ENCODE measurements at places on chromosomes 13 and 19.

GRCh38 chr13:38346764-38347163 lies 2.9 kb upstream of the UFM1 start:
- DNase-seq, result no peak

DNA sequence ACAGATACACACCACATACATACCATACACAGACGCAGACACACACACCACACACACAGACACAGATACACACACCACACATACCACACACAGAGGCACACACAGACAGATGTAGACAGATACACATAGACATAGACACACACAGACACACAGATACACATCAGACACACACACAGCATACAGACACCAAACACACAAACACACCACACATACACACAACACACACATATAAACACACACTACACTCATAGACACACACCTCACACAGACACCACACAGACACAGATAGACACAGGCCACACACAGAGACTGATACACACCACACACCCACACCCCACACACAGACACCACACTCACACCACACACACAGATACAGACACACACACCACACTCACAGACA lies 24.9 kb upstream of the SLC7A10 start:
- no peak for DNase-seq

DNA sequence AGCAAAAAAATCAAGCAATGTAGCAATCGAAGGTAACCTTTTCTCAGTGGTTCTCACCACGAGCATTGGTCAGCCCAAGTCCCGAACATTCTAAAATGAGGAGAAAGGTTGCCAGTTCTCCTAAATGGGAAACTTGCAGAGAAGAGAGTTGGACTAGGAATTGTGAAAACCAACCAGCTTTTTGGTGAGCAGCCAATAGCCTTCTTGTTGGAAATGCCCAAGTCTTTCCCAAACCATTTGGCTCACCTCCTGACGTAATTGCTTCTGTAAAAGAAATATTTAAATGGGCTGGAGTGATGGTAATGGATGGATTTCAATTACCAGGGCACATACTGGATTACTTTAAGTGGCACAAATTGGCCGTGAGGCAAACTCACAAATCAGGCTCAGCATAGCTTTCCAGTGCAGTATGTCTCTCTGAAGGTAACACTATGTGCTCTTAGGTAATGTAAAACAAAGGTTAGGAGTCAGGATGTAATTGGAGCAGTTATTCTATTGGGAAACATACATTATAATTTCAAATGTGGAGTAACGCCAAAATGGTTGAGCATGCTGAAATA lies 423.2 kb downstream of the KLF5 start:
- DNase-seq, result no peak

- peak; percentile 66 for DNase-seq
Observed at GRCh38 chr13:110018009-110018408, 231.6 kb upstream of the IRS2 start.

GRCh38 chr13:76950101-76950500 lies 1.8 kb downstream of the ACOD1 start:
- DNase-seq, result no peak

- no peak for DNase-seq
Observed at GRCh38 chr19:18708452-18709231, 25.2 kb downstream of the CRTC1 start.

- no peak for DNase-seq
Observed at GRCh38 chr19:38373907-38374331, 452 bp upstream of the PSMD8 start.

GRCh38 chr13:45042539-45042938 lies 53.2 kb downstream of the GPALPP1 start:
- peak; percentile 23 for DNase-seq

GRCh38 chr19:4119763-4120162 lies 4.2 kb downstream of the MAP2K2 start:
- DNase-seq, result no peak

DNA sequence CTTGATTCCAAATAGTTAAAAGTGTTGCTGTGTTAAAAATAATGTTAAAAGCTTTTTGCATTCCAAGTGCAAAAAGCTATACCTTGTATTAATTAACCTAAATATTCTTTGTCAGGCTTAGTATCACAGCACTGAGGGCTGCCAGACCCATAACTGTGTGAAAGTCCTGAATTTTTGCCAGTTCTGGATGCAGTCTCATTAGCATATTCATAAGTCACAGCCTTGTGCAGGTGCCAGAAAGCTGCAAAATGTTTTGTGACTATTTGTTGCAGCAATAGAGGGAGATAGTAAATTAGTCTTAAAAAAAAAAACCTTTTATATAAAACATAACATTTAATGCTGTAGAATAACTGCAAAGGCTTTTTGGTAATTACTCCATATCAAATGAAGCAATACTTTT lies 56.6 kb downstream of the SLITRK1 start:
- DNase-seq, result no peak

GRCh38 chr19:47469363-47469700 lies 2.4 kb downstream of the SLC8A2 start:
- DNase-seq, result no peak

- peak; percentile 33 for DNase-seq
Observed at GRCh38 chr19:49988433-49988832, 27.5 kb upstream of the SIGLEC11 start.

Measured in EH (cell line).